ENCODE measurements at places on chromosomes 13 and 19.

DNA sequence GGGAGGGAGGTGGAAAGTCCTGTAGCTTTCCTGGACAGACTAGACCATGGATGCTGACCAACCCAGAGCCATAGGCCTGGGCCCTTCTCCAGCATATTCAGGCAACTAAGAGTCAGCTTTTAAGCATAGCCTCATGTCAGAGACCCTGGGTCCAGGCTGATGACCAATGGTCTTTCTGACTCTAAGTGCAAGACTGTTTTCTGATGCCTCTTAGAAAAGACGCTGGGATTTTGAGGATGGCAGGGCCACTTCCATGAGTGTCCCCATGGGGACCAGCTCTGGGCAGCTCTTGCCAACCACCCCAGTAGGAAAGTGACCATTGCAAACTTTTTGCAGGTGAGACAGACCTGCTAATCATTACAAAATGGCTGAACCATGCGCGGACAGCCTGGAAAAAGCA lies 135.6 kb upstream of the KL start:
- no peak for DNase-seq

DNA sequence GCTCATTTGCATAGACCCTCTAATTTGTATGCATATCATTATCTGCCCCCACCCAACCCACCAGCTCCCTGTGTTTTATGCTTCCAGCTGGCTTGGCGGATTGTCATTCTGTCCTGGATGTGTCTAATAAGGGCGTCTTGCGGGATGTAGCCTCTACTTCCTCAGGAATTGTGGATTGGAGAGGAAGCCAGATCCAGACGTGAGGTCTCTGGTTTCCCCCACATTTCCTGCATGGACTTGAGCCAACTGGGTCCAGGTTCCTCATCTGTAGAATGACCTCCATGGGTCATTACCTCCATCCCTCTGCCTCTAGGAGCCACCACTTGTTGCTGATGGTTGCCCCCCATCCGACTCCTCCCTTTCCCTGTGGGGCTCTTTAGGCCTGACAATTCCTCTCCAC lies 7.3 kb downstream of the TNFSF14 start:
- DNase-seq: no peak

- DNase-seq: no peak
These were observed 11.0 kb upstream of the EPSTI1 start for GRCh38 chr13:43003010-43003409.

DNA sequence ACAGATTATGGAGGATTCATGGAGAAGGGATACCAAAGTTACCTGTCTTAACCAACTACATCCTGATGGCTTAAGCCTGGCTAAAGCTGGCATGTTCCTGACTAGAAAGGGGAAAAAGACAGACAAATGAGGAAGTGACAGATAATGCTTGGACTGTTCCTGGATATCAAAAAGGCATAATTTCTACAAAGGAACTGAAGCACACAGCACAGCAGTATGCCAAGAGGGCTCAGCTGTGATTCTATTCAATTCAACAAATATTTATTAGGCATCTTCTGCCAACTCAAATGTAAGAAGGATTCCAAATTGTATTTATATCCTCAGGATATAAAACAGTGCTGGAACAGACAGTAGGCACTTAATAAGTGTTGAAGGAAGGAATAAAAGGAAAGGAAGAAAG lies 59.5 kb downstream of the KLF12 start:
- no peak for DNase-seq

GRCh38 chr19:3768015-3768747 lies 3.8 kb downstream of the RAX2 start:
- no peak for DNase-seq

GRCh38 chr19:38452430-38453366 lies 19.2 kb downstream of the RYR1 start:
- no peak for DNase-seq

GRCh38 chr19:35905178-35905727 lies 2.8 kb downstream of the TYROBP start:
- DNase-seq: no peak

GRCh38 chr19:46546194-46546896 lies 50.7 kb upstream of the PNMA8B start:
- no peak for DNase-seq

GRCh38 chr19:49168421-49168820 lies 10.8 kb downstream of the TRPM4 start:
- no peak for DNase-seq

DNA sequence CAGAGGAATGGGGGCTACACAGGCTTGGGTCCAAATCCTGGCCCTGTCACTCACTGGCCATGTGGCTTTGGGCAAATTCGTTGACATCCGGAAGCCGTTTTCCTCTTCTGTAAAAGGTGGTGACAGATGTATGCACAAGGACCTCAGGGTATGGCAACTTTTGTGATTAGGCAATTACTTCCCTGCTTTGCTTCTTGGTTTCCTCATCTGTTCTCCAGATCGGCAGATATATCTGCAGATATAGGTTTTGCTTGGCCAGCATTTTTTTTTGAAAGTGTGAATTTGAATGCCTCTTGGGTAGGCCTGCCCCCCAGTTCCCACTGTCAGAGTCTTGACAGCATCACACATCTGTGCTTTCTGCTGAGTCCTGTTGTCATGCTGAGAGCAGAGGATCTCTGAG lies 17.7 kb downstream of the TMEM272 start:
- DNase-seq: no peak

- DNase-seq: no peak
These were observed 41.6 kb upstream of the CHST8 start for GRCh38 chr19:33580026-33580644.

DNA sequence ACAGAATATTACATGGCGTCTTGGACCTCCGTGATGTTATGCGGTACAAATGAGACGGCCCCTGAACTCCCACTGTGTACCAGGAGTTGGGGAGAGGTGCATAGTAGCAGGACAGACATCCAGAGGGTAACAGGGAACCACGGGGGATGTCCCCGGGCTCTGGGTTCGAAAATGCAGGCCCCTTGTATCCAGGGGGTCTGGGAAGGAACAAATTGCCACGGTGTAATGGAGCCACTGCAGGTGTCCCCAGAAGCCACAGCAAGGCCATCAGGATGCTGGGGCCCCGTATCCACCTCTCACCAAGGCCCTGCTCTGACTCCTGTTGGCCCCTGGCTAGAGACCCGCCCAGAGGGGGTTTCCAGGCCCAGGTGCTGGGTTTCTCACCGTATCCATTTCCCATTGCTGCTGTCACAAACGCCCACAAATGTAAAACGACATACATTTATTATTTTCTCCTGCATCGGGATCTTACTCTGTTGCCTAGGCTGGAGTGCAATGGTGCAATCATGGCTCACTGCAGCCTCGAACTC lies 77.8 kb downstream of the INSR start:
- no peak for DNase-seq

GRCh38 chr13:27833206-27833605 lies 40.9 kb downstream of the GSX1 start:
- DNase-seq: no peak

DNA sequence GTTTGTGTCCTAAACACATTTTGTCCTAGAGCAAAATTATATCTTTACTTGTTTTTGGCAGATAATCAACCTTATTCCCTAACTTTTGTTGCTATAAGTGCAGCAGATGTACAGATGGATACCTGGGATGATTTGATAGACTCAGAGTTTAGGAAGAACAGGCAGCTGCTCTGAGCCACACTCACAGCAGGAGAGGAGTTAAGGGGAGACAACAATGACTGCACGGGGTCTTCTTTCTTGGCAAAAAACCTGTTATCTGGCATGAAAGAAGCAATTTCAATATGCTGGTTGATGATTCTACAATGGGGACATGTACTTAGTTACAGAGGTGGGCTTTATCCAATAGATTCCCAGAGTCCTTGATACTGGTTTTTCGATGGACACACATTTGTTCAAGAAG lies 258.9 kb upstream of the PCDH9 start:
- no peak for DNase-seq

DNA sequence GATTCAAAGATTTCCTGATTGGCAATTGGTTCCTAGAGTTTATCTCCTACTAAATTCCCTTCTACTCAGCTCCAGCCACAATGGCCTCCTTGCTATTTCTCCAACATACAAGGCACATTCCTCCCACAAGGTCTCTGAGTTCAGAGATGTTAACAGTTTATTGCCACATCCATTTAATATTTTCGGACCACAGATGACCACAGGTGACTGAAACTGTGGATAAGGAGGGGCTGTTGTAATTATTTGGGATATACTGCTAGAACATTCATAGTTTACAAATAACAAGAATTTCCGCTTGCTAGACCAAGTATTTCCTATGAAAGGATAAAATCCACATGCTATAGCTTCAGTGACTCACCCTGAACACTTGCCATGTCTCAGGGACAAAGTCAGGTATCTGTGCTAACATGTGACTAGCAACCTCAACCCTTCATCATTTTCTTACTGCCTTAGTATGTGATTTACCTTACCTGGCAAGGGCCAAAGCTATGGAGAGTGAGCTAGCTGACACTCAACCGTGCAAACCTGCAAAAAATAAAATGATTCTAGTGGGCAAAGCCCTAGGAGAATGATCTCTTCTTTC lies 117.7 kb downstream of the TBC1D4 start:
- DNase-seq: no peak

DNA sequence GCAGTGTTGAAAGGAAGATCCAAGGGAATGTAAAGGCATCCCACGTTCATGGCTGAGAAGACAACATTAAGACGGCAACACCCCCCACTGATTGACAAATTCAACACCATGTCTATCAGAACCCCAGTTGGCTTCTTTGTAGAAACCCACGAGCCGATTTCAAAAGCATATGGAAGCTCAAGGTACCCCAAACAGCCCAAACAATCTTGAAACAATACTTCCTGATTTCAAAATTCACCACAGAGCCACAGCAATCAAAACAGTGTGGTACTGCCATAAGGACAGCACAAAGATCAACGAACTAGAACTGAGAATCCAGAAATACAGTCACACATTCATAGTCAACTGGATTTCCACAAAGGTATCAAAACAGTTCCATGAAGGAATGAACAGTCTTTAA lies 6.2 kb downstream of the MIER2 start:
- no peak for DNase-seq

DNA sequence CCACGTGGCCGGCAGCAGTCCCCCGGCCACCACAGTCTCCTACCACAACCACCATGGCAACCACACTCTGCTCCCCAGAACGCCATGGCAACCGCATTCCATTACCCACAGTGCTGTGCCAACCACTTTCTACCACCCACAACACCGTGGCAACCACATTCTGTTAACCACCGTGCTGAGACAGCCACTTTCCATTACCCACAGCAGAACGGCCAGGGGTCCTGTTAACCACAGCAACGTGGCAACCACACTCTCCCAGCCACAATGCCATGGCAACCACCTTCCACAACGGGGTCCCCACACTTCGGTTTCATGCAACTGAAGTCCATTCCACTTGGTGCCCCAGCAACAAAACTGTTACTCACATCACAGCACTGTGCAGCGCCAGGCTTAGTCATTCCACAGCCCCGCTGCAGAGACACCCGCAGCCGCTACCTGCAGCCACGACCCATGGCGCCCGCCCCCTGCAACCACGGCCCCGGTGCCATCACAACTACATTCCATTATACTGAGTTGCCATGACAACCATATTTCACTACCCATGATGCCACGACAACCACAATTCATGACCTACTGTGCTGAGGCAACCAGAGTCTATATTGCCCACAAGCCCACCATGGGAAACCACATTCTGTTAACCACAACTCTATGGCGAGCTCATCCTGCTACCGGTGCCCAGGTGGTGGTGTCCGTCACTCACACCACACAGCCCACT lies 10.0 kb downstream of the DPF1 start:
- DNase-seq: no peak

GRCh38 chr13:26836626-26837025 lies 76.0 kb upstream of the GPR12 start:
- no peak for DNase-seq

- DNase-seq: no peak
These were observed 75.2 kb downstream of the ABCC4 start for GRCh38 chr13:95226050-95226449.

DNA sequence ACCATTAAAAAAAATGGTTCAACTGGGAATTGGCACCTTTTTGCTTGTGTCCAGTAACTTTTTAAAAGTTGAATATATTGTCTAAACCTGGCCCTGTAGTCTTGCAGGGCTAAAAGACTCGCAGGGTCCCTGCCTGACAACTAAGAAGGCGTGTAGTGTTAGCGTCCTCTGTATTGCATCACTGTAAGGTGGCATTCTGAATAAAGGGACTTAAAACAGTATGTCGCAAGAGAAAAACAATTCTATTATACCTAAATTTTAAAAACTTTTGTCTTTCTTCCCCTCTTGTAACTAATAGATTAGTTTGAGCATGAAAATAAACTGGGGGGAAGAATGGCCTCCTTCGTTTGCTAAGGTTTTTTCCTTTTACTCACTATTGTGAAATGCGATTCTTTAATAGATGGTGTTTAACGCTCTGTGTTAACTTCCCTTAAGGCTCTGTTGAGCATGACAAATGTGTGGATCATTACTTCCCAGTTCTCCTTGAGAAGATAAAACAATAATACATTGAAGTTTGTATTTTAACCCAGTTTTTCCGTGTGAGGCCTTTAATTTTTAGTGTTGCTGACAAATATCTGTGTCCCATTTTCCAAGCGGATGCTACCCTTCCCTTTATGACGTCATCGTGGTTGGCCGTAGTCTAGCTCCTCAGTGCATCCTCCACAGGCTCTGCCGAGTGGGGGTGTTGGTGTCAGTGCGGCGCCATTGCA lies 134.6 kb downstream of the KATNAL1 start:
- DNase-seq: no peak

DNA sequence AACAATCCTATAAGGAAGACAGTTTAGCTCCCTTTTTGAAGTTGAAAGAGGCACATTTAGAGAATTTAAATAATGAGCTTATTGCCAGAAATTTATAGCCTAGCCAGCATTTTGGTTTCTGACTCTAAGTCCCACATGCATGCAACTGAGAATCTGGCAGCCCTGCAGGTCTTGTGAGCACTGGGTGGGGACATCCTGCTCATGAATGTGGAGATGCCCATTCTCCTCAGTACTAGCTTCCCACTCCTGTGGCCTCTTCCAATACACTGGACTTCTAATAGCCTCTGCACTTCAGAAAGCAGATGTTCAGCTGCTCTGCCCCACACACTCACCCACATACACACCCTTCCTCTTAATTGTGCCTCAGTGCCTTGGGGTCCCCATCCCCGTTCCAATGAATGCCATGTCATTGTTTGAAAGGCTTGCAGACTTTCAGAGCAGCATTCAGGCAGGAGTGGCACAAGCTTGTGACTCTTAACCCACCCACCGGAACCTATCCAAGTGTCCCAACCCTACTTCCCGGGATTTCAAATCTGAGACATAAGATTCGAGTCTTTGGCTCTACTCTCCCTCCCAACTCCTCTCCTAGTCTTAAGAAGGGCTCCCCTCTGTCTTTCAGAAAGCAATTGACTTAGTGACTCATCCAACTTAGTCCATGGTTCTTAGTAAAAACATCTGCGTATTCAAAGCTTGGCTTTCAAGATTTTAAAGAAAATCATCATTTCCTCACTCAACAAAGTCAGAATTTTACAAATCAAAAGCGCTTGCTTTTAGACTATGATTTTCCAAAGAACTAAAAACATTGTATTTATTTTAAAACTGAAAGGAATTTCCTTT lies 80.0 kb upstream of the FREM2 start:
- no peak for DNase-seq

- no peak for DNase-seq
These were observed 15.7 kb upstream of the CD177 start for GRCh38 chr19:43337737-43338136.

GRCh38 chr19:35718345-35719041 lies 690 bp downstream of the KMT2B start:
- DNase-seq: no peak

- DNase-seq: no peak
These were observed 25.7 kb downstream of the TEX29 start for GRCh38 chr13:111346101-111346680.

GRCh38 chr19:33661336-33661735 lies 39.6 kb downstream of the CHST8 start:
- no peak for DNase-seq

- DNase-seq: no peak
These were observed 306 bp downstream of the ZNF540 start for GRCh38 chr19:37594982-37595382.
